Mucosa of gallbladder (tissue), 1 donor: ENCODE measurements at places on chromosomes 5 and 9.

DNA sequence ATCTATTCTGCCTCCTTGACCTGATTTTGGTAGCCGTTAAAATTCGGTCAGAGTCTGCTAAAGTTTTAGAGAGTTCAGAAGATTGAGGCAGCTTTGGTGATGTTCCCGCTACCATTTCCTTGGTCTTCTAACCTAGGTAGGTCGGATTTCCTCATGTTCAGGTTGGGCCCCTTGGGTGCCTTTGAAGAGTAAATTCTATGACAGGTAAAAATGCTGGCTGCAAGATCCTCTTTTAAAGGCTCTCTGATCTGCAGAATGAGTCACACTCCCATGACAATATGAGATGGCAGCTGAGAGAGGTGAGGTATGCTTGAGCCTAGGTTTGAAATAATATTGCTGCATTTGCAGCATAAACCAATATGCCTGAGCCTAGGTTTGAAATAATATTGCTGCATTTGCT is 198.9 kb downstream of the TSSK1B start:
- DNase-seq, result no peak

GRCh38 chr5:135025730-135026644 is 8.0 kb downstream of the PITX1 start:
- DNase-seq, result no peak

DNA sequence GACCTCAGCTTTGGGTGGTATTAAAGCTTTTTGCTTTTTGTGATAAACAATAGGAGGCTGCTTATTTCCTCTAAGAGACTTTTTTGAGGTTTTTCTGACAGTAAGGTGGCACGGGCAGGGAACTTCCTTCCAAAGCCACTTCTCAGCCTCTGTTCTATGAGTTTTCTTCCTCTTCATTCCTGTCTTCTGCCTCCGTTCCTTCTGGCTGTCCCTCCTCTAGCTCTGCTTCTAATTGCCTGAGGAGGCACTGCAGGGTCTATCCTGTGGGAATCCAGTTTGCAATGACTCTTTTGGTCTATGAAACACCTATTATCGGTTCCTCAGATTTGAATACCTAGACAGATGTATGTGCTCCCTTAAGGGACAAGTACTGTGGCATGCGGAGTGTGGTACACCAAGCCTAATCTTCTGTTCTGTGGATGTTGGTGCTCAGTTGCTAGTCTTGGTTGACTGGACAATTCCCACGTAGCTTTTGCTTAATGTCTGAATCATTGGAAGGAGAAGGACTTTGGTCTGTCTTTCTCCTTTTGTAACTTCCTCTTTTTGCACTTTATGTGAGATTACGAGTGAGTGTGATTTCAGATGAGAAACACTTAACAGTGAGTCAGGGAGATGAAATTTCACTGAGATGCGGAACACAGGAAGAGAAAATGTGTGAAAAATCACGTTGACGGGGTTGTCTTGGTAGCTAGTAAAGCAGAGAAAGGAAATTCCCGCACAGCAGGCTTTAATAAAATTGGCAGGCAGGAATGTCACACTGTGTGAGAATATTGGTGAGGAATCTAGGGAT is 305.2 kb downstream of the EFNA5 start:
- no peak for DNase-seq

- DNase-seq, result no peak
Measured at GRCh38 chr5:54996466-54996865, 11.1 kb upstream of the ESM1 start.

DNA sequence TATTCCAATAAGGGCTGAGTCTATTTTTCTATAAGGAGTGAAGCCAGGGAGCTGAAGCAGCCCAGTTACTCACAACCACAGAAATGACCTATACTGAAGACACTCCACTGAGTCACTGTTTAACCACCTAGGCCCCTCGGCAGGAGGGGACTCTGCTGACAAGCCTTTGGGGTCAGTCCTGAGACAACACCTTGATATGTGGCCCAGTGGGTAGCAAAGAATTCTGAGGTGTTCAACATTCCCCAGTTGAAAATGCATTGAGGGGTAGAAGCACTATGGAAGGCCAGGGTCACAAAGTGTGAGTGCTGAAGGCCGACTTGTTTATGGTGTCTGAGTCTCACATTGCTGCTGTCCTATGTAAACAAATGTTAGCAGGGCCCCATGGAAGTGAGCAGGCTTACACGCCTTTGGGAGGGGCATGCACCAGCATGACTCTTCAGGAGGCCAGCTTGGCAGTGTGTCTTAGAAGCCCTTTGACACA is 112.6 kb upstream of the NFIL3 start:
- no peak for DNase-seq

DNA sequence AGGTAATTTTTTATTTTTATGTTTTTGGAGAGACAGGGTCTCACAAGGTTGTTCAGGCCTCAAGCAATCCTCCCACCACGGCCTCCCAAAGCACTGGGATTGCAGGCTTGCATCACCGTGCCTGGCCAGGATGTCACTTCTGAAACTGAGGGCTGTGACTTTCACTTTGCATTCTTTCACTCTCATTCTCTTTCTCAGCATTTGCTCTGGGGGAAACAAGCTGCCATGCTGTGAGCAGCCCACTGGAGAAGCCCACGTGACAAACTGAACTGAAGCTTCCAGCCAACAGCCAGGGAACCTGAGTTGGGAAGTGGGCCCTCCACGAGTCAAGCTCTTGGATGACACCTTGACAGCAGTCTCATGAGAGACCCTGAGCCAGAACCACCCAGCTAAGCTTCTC is 109.4 kb downstream of the C5orf15 start:
- DNase-seq, result no peak

- DNase-seq, result no peak
Measured at GRCh38 chr9:18829873-18830272, 203.1 kb downstream of the SAXO1 start.

DNA sequence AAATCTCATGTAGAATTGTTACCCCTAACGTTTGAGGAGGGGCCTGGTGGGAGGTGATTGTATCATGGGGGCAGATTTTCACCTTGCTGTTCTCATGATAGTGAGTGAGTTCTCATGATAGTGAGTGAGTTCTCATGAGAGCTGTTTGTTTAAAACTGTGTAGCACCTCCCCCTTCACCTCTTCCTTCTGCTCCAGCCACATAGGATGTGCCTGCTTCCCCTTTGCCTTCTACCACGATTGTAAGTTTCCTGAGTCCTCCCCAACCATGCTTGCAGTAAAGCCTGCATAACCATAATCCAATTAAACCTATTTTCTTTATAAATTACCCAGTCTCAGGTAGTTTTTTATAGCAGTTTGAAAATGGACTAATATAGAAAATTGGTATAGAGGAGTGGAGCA is 1783.7 kb upstream of the CDH9 start:
- no peak for DNase-seq

- DNase-seq, result peak; percentile 24
Measured at GRCh38 chr9:133619791-133620190, 10.6 kb upstream of the FAM163B start.

- DNase-seq, result no peak
Measured at GRCh38 chr5:52786391-52786790, 1.3 kb upstream of the ITGA1 start.

- no peak for DNase-seq
Measured at GRCh38 chr9:69181908-69182353, 7.9 kb downstream of the TJP2 start.

GRCh38 chr9:122055701-122056100 is 37.4 kb downstream of the TTLL11 start:
- DNase-seq, result no peak

DNA sequence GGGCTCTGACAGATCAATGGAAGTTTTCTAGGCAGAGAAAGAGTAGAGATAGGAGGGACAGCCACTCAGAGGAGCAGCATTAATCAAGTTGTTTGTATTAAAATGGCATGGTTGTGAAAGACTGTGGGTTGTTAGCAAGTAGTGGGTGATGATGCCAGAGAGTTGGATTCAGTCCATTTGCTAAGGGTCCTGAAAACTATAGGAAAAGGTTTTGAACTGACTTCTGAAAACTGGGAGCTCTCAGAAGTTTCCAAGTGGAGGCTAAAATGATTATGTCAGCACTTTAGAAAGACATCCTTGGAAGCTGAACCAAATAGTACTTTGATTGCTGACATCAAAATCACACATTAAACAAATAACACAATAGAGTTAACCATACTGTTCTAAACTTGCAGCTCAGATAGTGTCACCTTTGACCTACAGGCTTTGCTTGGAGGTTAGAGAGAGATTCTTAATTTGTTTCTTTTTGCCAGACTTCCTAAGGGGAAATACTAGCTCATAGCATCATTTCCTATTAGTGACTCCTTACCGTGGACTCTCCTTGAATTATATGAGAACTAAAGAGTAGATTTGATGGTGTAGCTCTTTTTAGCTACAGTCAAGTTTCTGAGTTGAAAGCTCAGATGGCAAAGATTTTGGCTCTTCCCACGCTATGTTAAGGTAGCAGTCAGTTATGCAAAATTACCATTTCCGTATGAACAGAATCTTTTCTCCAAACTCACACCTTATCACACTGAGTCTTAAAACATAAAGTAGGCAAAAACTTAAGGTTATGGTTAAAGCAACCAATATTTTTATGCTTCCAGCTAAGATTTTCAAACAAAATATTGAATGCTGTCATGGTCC is 277.1 kb downstream of the NR3C1 start:
- no peak for DNase-seq

- no peak for DNase-seq
Measured at GRCh38 chr9:95764533-95765319, 110.8 kb upstream of the ERCC6L2 start.

GRCh38 chr9:77975806-77976205 is 55.8 kb downstream of the GNAQ start:
- no peak for DNase-seq

DNA sequence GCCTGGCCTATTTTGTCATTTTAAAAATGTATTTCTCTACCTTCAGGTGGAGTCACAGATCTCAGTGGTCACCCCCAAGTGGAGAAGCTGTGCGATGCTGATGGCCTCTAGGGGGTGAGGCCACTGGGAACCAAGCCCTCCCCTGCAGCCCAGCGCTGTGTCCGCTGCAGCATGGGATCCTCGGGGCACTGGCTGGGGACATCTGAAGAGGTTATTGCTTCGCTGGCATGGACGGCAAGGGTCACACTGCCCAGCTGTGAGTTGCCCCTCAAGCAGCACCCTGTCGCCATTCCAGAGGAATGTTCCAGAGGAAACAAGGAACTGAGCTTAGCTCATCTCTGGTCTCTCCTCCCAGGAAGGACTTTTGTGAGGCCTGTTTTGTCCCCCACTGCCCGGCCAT is 119.6 kb upstream of the S1PR3 start:
- no peak for DNase-seq

GRCh38 chr5:151274666-151275065 is 21.7 kb downstream of the GM2A start:
- DNase-seq, result peak; percentile 48

DNA sequence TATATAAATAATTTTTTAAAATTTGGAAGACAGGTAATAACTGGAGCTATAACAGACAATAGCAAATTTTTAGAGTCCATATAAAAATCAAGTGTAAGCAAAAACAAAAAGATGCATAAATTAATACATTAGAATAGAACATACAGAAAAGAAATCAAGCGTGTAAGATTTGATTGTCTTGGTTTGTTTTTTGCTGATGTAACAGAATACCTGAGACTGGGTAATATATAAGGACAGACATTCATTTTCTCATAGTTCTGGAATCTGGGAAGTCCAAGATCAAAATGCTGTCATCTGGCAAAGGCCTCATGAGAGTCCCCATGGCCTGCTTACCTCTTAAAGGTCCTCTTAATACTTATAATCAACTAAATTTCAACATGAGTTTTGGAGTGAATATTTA is 1010.1 kb downstream of the CDH18 start:
- DNase-seq, result no peak

- peak; percentile 54 for DNase-seq
Measured at GRCh38 chr9:127979333-127980059, 1.3 kb downstream of the EEIG1 start.

- DNase-seq, result no peak
Measured at GRCh38 chr5:173720953-173721600, 104.6 kb upstream of the BOD1 start.

GRCh38 chr9:8282535-8282934 is 483.0 kb upstream of the DMAC1 start:
- no peak for DNase-seq

- no peak for DNase-seq
Measured at GRCh38 chr9:16417161-16417560, 453.3 kb downstream of the BNC2 start.

DNA sequence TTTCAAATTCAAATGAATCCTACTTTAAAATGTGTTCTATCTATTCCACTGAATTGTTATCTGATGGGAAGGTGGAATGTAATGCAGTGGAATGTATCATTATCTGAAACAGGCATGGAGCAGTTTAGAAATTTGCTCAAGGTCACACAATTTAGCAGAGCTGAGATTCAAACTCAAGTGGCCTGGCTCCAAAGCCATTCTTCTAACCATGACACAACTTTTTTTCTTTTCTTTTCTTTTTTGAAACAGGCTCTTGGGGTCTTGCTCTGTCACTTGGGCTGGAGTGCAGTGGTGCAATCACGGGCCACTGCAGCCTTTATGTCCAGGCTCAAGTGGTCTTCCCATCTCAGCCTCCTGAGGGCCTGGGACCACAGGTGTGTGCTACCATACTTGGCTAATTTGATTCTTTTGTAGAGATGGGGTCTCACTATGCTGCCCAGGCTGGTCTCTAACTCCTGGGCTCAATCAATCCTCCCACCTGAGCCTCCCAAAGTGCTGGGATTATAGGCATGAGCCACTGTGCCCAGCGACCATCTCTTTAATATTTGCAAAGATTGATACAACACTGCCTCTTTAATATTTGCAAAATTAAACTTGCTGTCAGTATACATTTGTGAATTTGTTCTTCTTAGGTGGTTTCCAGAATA is 50.0 kb downstream of the CAST start:
- DNase-seq, result no peak

DNA sequence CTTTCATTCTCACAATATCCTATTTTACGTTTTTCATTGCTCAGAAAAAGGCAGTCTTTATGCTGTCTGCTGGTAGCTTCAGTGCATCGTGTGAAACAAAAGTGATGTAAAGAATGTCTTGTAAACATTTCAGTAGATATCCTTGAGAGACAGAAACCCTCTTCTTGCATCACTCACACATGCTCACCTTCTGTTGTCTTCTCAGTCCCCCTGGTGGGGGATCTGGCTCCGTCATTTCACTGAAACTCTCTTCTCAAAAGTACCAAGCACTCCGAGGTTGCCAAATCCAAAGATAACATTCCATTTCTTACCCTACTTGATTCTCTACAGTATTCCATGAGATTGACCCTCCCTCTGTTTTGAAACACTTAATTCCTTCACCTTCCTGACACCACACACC is 46.1 kb upstream of the PCA3 start:
- DNase-seq, result no peak

DNA sequence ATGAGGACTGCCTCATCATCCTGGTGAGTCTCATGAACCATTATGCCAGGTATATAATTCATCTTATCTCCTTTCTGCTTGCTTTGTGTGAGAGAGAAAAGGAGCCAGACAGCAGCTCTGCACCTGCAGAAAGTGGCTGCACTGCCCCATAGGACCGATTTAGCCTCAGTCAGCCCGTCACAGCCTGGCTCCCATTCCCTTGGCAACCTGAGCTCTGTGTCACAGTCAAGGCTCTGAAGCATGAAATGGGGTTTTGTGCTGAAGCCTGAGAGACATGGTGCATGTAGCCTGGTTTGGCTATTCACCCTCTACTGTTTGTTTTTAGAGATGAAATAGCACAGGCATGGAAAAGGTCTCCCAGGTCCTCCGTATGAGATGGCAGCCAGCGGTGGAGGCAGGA is 198.3 kb downstream of the KCTD16 start:
- no peak for DNase-seq
